NCI-H2227 treated with DMSO at 0.1 percent for 48 hours (cell line): ENCODE measurements at places on chromosomes 12 and 14.

DNA sequence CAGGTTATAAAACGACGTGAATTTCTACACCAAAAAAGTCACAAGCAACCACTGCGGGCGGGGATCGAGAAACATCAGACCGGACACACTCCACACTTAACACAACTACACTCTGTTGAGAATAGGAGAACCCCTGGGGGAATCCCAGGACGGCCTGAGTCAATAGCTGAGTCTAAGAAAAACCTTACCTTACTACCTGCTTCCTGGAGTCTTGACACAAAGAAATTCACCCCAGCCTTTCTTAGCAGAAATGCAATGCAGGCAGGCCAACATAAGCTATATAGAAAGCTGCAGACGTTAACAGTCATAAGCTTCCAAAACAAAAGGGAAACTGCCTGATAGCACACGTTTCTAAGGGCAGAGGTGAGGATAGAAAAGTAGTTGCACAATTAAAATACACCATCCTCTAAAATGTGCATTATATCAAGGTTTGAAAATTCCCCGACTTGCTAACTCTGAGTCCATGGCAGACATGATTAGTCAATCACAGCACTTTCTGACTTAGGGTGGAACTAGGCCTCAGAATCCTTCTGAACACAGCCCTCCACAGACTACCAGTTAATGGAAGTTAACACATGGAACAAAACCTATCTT, 68.0 kb downstream of the CCDC88C start:
- no peak for DNase-seq

DNA sequence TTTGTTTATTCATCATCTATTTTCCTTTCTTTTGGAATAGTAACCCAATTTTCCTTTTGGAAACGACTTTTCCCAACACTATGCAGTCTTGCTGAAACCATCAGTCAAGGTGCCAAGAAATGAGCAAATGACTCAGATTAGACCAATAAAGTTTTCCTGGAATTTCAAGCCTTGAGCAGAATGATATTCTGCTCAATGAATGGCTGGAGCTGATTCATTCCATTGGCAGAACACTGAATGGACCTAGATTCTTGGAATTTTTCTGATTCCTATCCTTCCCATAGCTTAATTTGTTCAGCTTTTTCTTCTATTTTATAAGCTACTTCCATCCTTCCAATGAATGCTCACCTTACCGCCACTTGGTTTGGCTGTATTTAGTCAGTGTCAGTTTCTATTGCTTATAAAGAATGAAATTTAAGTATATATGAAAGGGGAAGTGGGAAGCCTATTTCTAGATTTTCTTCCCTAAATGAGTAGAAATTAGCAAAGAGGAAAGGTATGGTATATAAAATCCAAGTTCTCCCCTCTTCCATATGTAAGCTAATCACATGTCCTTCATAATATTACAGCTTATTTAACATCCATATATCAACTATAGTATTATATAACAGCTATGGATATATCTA, 89.0 kb downstream of the C14orf39 start:
- DNase-seq: no peak

- DNase-seq: no peak
These were observed 27.4 kb downstream of the TAOK3 start for GRCh38 chr12:118345355-118345754.

DNA sequence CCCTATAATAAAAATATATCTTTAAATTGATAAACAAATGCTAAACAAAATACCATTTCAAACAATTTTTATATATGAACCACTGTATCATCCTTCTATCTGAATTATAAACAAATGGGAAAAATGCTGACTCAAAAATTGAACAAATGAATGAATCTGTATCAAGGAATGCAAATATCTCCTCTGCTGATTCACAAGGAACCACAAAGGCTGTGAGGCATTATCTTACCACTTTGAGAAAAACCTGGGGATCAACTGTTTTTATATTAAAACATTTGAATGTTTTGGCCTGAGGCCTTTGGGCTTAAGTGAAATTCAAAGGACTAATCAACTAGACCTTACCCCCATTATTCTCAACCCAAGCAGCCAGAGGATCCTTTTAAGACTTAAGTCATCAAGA, 86.3 kb downstream of the EML5 start:
- DNase-seq: no peak

- no peak for DNase-seq
These were observed 55.6 kb upstream of the DIO2 start for GRCh38 chr14:80266930-80267329.

- DNase-seq: no peak
These were observed 35.1 kb upstream of the BATF start for GRCh38 chr14:75487155-75487671.

DNA sequence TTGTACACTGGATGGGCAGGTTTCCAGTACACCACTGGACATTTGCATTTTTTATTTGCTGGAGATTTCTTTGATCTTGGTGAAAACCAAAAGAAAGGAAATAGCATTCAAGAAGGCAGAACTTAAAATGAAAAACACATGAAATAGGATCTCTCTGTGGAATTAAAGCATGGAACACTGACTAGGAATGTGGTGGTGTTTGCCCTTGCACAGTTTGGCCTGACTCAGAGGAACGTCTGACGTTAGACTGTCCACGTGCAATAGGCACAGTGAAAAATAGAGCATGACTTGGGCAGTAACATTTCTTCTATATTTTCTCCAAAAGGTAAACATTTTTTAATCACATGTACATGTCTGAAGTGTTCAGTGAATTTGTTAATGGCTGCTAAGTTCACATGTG, 474.1 kb upstream of the PRICKLE1 start:
- no peak for DNase-seq

DNA sequence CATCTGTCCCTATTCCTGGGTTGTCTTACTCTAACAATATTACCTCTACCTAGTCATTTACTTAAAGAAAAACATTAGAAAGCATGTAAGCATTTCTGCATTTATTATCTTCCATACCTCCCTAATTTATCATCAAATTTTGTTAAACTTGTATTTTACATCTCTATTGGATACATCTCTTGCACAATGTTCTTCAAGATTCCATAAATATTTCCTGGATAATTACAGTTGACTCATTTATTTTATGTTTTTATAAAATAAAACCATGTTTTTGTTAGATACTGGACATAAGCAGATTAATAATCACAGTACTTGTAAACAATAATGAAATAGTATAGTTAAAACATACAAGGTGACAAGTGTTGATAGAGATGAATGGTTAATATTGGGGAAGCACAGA, 209.0 kb downstream of the TMTC3 start:
- DNase-seq: no peak

GRCh38 chr14:50657753-50658152, 10.4 kb downstream of the SAV1 start:
- no peak for DNase-seq
